Cortex of kidney (tissue), 1 donor: ENCODE measurements at places on chromosomes 1 and 21.

- no peak for DNase-seq
Measured at GRCh38 chr21:37683396-37684114, 232.7 kb downstream of the KCNJ6 start.

GRCh38 chr1:8930116-8930515 lies 15.6 kb upstream of the CA6 start:
- DNase-seq, result no peak

- no peak for DNase-seq
Measured at GRCh38 chr1:8011016-8011415, 15.1 kb downstream of the ERRFI1 start.

- DNase-seq, result no peak
Measured at GRCh38 chr1:74853756-74854155, 120.8 kb downstream of the TYW3 start.

DNA sequence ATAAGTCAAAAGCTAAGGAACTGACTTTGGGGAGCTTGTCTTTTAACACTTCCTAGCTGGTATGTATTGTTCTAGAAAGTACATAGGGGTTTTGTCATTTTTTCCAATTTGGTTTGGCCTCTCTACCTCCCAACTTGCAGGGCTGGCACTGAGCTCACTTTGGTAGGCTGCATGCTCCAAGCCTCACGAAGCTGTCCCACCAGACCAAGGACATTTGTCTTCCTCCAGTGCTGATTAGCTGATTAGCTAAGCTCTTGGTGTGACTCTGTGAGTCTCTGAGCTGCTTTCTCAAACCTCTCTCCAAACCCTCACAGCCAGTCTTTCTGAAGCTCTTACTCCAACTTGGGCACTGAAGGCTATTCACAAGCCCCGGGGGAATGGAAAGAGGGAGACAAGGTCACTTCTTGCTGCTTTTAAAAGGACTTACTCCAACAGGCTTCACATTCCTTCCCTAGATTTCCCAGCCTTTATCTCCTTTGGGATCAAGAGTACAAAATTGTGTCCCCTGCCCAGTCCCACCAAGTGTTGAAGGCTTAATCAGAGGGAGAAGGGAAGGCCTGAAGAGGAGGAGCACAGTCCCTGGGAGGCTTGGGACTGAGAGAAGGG lies 893 bp upstream of the CFAP45 start:
- no peak for DNase-seq

DNA sequence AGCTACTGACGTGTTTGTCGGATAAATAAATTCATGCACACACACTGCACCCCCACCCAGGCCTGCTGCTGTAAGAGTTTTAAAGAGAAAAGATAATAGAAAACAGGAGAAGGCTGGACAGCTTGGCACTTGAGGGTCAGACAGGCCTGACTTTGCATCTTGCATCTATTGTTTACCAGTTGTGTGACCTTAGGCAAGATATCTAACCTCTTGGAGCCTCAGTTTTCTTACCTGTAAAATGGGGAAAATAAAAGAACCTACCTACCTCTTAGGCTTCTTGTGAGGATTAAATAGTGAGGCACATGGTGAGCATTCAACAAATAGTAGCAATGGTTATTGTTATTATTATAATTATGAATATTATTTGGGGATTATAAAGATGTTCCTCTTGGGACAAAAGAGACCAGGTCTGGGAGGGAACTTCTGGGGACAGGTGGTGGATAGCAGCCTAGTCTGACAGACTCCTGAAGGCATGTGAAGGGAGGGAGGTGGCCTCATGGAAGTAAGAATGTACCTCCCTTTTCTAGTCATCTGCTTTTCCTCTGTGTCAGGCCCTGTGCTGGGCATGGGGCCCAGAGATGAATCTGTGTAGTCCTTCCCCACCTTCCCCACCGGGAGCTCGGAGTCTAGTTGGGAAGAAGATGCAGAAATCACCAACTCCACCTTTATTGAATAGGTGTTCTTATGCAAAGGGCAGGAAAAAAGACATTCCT lies 18.3 kb upstream of the EPB41 start:
- DNase-seq, result no peak

DNA sequence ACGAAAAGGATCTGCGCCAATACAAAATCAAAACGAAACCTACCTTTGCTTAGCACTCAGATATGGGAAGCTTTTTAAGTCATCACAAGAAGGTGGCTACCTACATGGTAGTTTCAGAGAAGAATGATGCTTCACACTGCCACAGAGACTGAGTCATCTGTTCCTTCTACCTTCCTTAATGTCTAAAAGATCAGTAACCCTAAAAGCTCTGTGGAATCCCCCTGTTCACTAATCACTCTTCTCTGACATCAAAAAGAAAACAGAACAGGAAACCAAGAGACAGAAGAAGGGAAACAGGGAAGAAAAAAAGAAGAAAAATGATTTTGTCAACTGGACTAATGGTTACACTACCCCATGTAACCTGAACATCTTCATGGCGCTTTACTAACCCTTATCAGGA lies 177.2 kb downstream of the SMYD3 start:
- DNase-seq, result no peak

DNA sequence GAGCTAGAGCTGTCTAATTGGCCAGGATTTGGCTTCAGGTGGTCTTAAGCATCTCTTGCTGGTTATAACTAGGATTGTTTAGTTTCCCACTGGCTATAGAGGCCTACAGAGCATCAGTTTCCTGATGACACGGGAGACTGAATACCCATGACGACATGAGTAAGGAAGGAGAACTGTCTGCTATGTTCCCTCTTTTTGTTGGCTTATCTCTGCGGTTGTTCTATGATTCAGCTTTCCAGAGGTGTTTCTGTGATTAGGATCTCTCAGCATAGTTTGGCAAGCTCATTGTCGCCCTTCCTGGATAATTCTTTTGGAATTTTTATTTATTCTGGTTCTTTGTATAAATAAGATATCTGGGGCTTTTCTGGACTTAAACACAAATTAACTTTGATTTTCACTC lies 163.4 kb downstream of the OLFM3 start:
- DNase-seq, result no peak

DNA sequence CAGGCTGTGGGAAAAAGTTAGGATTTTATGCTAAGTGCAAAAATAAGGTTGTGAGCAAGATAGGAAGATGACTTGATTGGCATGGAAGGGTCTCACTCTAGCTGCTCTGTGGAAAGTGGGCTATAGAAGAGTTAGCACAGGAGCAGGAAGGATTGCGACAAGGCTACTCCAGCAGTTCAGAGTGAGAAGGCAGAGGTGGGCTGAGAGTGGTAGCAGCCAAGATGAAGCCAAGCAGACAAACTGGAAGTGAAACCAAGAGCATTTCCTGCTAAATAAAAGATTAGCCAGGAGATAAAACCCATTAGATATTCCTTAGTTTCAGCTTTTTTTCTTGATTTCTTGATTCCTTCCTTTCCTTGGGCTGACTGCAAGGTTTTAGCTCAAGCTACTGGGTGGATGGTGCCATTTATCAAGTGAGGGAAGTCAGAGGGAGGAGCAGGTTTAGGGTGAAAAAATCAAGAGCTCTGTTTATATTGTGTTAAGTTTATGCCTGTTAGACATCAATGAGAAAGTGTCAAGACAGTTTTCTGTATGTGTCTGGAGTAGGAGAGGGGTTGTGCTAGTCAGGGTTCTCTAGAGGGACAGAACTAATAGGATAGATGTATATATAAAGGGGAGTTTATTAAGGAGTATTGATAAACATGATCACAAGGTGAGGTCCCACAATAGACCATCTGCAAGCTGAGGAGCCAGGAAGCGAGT lies 33.1 kb upstream of the ZNF644 start:
- no peak for DNase-seq

GRCh38 chr1:43650310-43651085 lies 549 bp downstream of the KDM4A start:
- DNase-seq, result no peak

- no peak for DNase-seq
Measured at GRCh38 chr1:206003854-206004800, 932 bp upstream of the RAB7B start.

GRCh38 chr1:153616144-153616916 lies at the start of gene S100A14:
S100A14 (minus strand) TSS chr1:153616325; CDS start chr1:153615858, 467 bp downstream.
- DNase-seq, result no peak

GRCh38 chr21:10464975-10465374 lies 56.4 kb upstream of the TPTE start:
- DNase-seq, result no peak

DNA sequence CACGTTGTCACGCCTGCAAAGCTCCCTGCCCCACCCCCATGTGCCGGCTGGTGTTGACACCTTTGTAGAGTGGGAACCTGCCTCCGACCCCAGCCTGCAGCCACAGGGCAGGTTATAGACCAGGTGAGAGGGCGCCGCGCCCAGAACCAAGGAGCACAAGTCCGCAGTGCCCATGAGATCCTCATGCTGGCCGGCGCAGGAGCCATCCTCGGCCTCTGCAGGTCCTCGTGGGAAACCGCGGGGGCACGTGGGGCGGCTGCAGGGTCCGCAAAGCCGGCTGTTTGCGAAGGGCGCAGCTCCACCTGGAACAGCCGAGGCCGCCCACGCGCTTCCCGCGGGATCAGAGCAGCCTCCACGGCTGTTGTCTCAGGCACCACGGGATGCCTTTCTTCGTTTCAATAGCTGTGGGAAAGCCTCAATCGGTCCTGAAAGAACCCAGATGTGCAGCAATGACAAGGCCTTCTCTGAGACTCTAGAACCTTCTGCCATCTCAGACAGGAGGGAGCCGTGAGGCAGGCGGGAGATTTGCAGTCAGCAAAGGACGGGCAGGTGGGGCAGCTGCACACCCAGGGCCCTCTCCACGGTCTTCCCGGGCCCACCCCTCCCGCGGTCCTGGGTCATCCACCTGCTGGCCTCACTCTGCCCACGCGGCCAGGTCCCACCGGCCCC lies 29.9 kb downstream of the POFUT2 start:
- DNase-seq, result no peak

DNA sequence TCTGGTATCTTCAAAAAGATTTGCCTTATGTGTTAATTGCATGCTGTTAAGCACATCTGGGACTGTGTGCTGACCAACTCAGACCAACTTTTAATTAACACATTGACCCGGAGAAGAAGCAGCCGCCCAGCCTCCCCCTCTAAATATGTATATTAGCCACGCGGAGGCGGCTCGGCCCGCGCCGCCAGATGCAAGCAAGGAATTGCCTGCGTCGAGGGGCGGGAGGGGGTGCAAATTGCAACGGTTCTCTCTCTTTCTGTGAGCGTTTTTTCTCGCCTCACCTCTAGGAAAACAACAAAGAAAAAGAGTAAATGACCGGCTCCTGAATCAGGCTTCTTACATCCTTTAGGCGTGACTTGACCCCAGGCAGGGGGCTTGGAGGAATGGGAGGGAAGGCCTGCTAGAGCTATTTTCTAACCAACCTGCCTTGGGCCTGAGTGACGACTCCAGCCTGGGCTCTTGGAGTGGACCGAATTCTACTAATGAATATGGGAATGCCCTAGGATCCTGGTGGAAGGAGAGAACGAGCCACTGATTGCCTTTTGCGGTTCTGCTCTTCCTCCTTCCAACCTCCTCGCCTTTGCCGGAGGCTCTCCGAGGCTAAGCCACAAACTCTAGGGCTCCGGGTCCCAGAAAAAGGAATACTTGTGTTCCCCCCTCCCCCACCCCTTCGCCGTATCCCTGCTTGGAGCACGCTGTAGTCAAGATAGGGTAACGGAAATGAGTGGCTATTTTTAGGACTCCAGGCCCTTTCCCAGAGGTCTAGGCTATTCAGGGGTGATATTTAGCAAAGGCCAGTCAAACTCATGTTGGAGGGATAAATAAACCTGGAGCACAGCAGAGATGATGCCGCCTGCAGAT lies 417.0 kb upstream of the ESRRG start:
- no peak for DNase-seq

DNA sequence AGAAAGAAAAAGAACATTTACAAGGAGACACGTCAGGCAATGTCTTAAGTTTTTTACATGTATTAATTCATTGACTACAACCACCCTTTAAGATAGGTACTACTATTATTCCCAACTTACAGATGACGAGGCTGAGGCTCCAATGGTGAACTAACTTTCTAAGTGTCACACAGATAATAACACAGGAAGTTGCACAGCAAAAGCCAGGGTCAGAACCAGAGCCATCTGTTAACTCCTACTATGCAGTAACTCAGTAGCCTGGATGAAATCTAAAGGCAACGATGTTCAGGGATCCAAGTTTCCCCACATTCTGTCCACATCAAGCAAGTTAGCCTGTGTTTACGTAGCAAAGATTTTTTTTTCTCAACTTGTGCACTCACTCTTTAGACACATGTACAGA lies 371.7 kb downstream of the PTPRC start:
- DNase-seq, result no peak

- no peak for DNase-seq
Measured at GRCh38 chr1:27489501-27489972, 430 bp downstream of the WASF2 start.

- DNase-seq, result no peak
Measured at GRCh38 chr21:16195538-16195910, 465.7 kb downstream of the USP25 start.

DNA sequence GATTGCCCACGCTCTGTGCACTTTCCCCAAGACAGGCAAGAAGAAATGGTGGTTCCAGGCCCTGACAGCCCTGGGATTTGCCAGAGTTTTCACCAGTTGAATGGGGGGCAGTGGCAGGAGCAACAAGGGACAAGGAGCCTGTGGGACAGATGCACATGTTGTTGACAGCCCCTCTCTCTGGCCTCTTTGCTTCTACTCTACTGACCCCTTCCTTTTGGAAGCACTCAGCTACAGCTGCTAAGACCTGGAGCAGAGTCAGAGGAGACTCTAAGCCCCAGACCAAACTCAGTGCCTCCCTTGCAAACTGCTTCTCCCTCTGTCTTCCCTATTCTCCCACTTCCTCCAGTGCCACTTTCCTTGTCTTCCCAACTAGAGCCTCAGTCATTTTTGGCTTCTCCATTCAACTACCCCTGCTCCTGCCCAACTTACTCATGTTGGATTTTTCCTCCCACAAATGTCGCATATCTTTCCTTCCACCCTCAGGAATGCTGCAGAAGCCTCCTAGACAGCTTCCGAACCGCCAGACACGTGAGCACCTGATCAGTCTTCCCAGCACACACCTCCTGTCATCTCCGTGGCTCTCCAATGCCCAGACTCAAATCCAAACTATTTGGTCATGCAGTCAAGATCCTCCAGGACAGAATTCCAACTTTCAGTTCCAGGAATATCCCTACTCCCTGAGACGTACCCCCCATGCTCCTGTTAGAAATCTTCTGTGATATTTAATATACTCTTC lies 9.1 kb downstream of the INKA2 start:
- DNase-seq, result no peak

- no peak for DNase-seq
Measured at GRCh38 chr1:8767006-8767405, 50.4 kb downstream of the RERE start.

GRCh38 chr1:155339515-155340097 lies 18.9 kb downstream of the RUSC1 start:
- no peak for DNase-seq

GRCh38 chr1:23867542-23867894 lies 572 bp downstream of the FUCA1 start:
- no peak for DNase-seq

- DNase-seq, result no peak
Measured at GRCh38 chr1:154697710-154698109, 89.7 kb upstream of the ADAR start.

- no peak for DNase-seq
Measured at GRCh38 chr1:6958407-6959030, 173.3 kb downstream of the CAMTA1 start.

GRCh38 chr1:40922969-40923368 lies 56.5 kb upstream of the CTPS1 start:
- DNase-seq, result no peak

- DNase-seq, result no peak
Measured at GRCh38 chr1:95339377-95339776, 105.4 kb downstream of the RWDD3 start.

GRCh38 chr1:11281518-11282331 lies 8.7 kb downstream of the UBIAD1 start:
- no peak for DNase-seq
